Upper lobe of right lung (tissue), 1 donor: ENCODE measurements at places on chromosomes 2 and 18.

DNA sequence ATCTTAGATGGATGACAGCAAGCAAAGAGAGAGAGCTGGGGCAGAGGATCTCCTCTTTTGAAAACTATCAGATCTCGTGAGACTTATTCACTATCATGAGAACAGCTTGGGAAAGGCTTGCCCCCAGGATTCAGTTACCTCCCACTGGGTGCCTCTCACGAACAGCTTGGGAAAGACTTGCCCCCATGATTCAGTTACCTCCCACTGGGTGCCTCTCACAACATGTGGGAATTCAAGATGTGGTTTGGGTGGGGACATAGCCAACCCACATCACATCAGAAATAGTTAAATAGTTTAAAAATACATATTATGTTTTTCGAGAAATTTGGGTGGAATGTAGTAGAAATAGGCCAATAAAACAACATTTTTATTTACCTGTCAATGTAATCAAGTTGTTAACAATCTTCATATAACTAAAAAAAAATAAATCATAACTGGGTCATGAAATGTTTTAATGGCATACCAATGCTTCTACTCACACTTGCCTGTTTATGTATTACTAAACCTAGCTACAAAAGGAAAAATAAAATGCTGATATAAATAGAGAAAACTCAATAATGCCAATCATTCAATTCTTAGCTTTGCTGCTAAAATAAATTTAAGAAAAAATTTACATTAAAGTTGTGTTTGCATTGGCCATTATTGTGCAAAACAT, 608.9 kb downstream of the SUCLG1 start:
- no peak for DNase-seq

DNA sequence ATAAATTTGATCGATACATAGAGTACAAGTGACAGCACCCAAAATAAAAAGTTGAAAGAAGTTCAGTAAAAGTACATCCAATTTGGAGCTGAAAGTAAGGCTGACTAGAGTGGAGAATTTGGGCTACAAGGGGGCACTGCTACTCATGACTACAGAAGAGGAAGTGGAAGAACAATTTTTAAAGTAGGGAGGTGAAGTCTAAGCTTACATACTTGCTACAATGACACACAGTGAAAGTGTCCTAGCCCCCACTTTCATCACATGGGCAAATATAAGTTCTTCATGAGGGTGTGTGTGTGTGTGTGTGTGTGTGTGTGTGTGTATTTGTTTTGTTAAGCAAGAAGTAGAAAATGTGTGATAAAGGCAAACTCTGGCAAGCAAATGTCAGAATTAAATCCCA, 45.7 kb downstream of the MAP3K2 start:
- no peak for DNase-seq

- no peak for DNase-seq
These were observed 258.3 kb downstream of the SETBP1 start for GRCh38 chr18:44938720-44939665.

- DNase-seq: no peak
These were observed 75.0 kb upstream of the HAAO start for GRCh38 chr2:42867093-42868065.

GRCh38 chr2:5749347-5749746, 57.2 kb downstream of the SOX11 start:
- no peak for DNase-seq

- no peak for DNase-seq
These were observed 1160.1 kb downstream of the RPIA start for GRCh38 chr2:89851583-89851905.
